ENCODE measurements at places on chromosomes 7 and 10.
A peak's percentile ranks its signal among the peaks of the same experiment; 100 is the strongest.

- DNase-seq: no peak
Observed at GRCh38 chr10:32963096-32963495, 5.1 kb upstream of the ITGB1 start.

GRCh38 chr10:106997721-106998120 is 166.8 kb downstream of the SORCS1 start:
- no peak for DNase-seq

- no peak for DNase-seq
Observed at GRCh38 chr7:114152314-114152938, 233.6 kb upstream of the PPP1R3A start.

DNA sequence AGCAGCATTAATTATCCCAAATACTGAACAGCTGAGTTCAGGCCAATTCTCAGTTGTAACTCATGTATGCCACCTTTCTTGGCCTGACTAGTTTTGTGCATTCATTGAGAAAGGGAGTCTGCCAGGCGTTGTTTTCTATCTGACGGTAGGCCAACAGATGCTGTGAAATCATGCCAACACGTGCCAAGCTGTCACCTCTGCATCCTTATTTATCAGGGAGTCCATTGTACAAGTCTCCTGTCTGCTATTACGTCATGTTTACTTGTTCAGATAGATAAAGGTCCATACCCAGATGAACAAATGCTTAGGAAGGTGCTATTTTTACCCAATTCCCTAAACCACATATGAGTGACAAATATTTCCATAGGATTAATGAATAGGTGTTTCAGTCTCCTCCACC is 127.2 kb upstream of the CDK6 start:
- DNase-seq: no peak

DNA sequence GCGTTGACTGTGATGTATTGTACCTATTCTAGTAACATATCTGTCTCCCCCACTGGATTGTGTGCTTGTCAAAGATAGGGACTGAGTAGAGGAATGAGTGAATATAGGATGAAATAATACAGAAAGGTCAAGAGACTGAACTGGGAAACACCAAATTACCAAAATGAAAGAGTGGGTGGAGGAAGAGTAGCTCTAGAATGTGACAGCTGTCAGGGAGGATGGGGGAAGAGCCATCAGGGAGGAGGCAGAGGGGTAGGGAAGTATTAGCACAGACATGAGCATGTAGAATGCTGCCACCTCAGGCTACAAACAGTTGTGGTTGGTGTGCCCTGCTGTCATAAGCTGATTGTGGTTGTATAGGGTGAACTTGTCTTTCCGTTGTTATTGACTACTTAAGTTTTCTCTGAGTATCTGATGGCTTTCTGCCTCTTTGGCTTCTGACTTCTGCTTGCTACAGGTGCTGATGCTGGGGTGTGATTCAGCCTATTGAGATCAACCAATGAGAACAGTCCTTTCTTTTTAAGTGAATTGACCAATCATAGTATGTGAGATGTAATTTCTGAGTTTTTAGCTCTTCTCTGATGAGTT is 5.6 kb downstream of the CCSER2 start:
- DNase-seq: no peak

- DNase-seq: no peak
Observed at GRCh38 chr7:12467837-12468236, 64.2 kb upstream of the VWDE start.

GRCh38 chr10:44325596-44326307 is 59.1 kb downstream of the CXCL12 start:
- DNase-seq: no peak

DNA sequence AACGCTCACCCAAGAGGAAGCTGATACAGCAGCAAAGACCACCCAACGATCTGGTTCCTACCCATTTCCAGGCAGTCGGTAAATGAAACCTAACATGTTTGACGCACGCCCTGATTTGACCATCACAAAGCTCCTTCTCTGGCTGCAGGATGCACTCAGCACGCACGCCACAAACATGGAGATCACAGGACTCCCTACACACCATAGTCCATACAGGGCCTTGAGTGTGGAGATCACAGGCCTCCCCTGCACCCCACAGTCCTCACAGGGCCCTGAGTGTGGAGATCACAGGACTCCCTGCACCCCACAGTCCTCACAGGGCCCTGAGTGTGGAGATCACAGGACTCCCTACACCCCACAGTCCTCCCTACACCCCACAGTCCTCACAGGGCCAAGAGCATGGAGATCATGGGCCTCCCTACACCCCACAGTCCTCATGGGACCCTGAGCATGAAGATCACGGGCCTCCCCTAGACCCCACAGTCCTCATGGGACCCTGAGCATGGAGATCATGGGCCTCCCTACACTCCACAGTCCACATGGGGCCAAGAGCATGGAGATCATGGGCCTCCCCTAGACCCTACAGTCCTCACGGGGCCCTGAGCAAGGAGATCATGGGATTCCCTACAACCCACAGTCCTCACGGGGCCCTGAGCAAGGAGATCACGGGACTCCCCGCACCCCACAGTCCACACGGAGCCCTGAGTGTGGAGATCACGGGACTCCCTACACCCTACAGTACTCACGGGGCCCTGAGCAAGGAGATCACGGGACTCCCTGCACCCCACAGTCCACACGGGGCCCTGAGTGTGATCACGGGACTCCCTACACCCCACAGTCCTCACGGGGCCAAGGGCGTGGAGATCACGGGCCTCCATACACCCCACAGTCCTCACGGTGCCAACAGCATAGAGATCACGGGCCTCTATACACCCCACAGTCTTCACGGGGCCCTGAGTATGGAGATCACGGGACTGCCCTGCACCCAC is 409.2 kb downstream of the DNAJB6 start:
- no peak for DNase-seq

- DNase-seq: no peak
Observed at GRCh38 chr10:77902159-77902558, 24.4 kb downstream of the DLG5 start.

GRCh38 chr7:80748363-80749042 is 110.1 kb downstream of the CD36 start:
- DNase-seq: no peak

- peak; percentile 85 for DNase-seq
Observed at GRCh38 chr10:15485684-15486316, 114.7 kb upstream of the FAM171A1 start.

DNA sequence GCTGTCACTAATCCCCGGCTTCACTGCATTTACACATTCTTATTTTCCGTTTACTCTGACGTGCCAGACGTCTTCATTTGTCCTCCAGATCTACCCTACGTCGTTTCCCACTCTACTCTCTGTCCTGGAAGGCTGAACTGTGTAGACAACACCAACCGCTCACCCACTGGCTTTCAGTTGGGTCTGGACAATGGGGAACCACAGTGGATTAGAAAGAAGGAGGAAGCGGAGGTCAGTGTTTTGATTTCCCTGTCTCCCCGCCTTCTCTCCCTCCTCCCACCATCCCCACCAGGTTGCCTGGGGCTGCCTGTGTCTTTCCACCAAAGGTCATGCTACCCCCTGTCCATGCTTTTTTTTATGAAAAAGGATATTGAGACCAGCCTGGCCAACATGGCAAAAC is 14.0 kb upstream of the CTBP2 start:
- DNase-seq: no peak

DNA sequence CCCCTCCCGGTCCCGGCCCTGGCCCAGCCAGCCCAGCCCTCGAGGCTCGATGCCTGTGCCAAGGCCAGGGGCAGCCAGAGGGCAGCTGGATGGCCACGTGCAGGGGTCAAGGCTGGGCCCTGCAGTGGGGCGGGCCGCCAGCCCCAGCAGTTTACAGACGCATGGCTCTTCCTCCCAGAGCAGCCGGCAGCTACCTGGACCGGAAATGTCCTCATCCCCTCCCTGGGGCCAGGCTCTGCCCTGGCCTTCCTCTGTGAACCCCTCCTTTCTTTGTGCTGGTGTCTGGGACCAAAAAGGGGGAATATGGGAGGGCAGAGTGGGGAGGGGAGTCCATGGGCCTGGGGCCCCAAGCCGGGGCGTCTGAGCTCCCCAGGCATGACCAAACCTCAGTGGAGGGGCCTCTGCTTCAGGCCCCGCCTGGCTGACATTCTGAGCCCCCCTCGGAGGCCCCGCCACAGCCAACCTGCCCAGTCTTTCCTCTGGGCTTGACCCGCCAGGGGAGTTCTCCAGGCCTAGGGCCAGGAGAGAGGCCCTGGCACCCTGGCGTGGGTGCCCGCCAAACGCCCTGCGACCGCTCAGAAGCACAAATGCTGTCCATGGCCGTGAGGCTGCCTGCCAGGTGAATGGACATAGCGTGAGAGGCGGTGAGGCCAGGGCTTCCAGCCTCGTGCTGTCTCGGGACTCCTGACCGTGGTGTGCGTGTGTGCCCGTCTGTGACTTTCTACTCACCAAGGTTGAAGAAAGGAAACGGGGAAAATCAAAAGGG is 24.7 kb upstream of the AMZ1 start:
- no peak for DNase-seq

DNA sequence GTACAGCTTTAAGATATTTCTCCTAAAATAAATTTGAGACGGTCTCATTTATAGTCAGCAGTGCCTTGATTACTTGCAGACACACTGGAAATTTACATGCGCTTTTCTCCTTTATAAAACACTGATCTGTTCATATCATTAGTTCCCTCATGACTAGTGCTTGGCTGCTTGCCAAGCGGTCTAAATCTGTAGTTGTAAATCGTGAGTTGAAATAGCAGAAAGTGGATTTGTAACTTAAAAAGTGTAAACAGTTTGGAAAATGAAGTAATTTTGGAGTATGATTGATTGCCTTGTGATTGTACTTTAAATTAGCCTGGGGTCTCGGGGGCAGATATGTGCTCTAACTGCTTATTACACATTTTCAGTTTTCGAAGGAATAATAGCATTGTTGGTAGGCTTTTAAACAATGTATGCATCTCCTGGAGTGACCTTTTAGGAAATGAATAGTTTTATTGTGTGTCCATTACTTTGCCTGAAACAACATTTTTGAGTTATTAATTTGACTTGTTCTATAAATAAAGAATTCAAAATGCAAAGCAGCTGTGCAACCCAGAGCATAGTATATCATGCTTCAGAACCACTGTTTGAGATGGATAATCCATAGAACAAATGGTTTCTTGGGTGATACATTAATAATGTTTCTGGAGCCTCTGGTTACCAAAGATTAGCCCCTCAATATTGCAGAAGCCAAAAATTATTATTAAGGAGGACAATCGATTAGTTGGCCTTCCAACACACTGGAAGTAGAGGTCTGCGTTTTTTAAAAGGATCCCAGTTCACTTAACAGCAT is 73.3 kb downstream of the ARID5B start:
- DNase-seq: no peak

- no peak for DNase-seq
Observed at GRCh38 chr10:91565226-91565625, 67.6 kb downstream of the PPP1R3C start.

DNA sequence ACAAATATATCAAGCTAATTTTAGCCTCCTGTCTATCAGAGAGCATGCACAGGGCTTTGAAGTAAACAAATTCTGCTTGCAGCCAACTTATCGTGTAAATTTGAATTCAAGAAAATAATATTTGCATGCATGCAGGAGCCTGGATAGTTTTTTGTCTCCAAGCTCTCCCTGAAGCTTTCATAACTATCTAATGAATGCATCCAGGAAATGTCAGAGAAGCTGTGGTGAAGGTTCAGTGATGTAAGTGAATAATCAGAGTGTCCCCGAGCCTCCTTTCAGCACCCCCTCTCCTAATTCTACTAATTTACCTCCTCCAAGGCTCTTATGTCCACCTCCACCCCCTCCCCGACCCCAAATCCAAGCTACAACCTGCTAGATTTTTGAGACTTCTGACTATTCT is 172.0 kb upstream of the ZNF32 start:
- DNase-seq: no peak

GRCh38 chr10:122515022-122515424 is 45.5 kb upstream of the DMBT1 start:
- no peak for DNase-seq

DNA sequence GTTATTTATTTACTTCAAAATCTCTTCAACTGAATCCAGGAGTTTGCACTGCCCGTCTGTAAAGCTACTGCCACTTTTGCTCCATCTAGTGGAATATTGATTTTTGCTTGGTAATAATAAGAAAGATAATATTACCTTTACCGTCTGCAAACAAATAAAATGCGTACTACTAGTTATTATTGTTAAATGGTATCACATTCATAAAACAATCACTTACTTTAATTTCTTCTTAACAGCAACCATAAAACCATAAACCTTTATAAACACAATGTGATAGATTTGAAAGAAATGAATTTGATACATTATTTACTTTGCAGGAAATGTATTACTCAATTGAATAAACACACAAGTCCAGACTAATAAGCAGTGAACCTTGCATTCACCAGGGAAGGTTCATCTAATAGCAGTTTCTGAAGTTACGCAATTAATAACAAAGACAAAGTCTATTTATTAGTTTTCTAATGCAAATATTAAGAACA is 6.4 kb downstream of the AGMO start:
- DNase-seq: no peak

DNA sequence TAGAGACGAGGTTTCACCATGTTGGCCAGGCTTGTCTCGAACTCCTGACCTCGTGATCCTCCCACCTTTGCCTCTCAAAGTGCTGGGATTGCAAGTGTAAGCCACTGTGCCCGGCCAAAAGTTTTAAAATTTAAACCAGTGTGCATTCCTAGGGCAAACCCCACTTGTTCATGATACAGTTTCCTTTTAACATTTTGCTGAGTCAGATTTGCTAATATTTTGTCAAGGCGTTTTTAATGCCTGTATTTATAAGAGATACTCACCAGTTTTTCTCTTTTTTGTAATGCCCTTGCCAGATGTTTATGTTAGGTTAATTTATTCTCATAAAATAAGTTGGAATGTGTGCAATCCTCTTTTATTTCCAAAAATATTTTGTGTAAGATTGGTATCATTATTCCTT is 927.4 kb downstream of the DNAJB9 start:
- no peak for DNase-seq

GRCh38 chr7:67462781-67463191 is 466.2 kb downstream of the TYW1 start:
- no peak for DNase-seq

- DNase-seq: no peak
Observed at GRCh38 chr7:154817224-154817896, 185.6 kb downstream of the PAXIP1 start.

DNA sequence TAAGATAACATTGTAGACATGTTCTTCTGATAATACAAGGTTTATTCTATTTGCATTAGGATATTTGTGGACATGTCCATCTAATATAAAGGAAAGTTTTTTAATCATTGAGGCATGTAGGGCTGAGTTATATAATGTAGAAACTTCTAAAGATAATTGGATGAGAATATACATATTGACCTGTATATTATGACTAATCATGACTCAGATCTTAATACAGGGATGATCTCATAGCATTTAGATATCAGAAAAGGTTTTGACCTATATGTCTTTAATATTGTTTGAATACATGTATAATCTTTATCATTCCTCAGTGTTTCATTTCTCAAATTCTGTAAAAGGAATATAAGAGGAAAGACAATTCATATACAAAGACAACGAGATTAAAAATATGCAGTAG is 39.2 kb downstream of the CD36 start:
- DNase-seq: no peak

DNA sequence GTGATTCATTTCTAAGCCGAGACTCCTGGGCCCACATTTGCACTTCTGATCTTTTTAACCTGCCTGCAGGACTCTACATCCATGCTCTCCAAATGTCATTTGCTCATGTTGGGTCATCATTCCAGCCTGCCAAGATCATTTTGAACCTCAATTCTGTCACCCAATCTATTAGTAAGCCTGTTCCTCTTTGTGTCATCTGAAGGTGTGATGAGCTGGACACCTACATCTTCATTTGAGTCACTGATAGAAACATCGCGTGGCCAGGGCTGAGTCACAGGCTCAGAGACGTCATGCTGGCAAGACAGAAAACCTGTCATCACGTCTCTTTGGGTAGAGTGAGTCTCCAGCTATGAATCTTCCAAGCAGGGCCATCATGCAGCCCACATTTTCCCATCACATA is 65.3 kb upstream of the SLF2 start:
- no peak for DNase-seq

- no peak for DNase-seq
Observed at GRCh38 chr10:130986846-130987245, 324.7 kb downstream of the TCERG1L start.

All from AG09319 (cell line).